ACHN (cell line): ENCODE measurements at places on chromosomes 1 and 21.
A peak's percentile ranks its signal among the peaks of the same experiment; 100 is the strongest.

DNA sequence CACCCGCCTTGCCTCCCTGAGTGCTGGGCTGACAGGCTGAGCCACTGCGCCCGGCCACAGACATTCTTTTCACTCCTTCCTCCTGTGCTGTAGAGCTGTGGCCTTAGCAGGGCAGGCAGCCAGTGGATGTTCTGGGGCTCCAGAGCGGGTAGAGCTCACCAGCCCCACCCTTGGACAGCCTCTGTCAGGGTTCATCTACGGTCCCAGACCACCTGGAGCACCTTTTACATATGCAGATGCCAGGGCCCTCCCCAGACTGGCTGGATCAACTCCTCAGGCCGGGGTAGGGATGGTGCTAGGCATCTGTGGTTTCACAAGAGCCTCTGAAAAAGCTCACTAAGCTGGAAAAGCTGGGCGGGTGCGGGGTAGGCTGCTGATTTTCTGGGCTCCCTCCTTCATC is 4.6 kb downstream of the ATP13A2 start:
- DNase-seq, result no peak

- DNase-seq, result no peak
Observed at GRCh38 chr1:176557543-176558258, 94.7 kb downstream of the PAPPA2 start.

DNA sequence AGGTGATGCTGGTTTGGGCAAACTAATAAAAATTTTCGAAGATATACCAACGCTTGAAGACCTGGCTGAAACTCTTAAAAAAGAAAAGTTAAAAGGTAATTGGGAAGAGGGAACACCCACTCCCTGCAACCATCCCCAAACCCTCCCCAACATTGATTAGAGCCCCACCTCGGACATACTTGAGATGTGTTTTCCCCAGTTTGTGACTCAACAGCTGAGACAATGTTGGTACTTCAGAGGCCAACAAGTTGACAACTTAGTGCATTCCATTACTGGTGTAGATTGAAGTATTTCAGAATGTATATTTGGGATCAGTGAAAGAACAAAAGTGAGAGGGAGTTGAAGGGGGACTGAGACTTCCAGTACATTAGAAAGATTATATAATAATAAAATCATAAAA is 5.1 kb downstream of the IFI16 start:
- no peak for DNase-seq

DNA sequence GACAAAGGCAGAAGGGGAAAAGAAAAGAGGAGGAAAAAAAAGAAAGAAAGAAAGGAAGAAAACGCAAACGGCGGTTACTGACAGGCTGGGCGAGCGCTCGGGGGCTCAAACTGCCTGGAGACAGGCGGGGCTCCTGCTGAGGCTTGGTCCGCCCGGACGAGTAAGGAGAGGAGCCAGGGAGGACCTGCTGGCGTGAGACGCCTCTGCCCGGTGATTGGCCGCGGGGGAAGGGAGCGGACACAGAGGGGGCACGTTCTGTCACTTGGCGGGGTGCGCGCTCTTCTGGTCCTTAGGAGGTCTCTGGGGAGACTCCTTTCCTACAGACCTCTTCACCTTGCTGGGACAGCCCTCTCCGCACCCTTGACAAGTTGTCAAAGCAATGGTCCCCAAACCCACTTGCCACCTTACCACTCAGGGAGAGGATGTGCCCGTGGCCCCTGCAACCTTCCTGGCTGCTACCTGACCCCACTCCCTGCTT is 791 bp upstream of the PIK3R3 start:
- no peak for DNase-seq

- DNase-seq, result no peak
Observed at GRCh38 chr1:62333441-62333840, 14.2 kb upstream of the KANK4 start.

DNA sequence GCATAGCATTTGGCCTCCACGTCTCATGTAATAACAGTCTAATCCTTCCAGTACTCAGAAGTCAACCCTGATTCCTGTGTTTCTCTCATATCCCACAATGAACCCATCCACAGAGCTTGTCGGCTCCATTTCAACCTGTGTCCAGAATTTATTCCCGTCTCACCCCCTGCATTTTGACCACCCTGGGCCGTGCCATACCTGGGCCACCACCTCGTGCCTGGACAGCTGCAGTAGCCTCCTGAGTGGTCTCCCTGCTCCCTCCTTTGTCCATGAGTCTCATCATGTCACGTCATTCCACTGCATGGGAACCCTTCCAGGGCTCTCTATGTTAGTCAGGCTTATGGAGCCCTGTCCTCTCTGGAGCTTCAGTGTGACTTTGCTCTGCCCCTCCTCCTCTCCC is 670.6 kb downstream of the PTPRU start:
- no peak for DNase-seq

DNA sequence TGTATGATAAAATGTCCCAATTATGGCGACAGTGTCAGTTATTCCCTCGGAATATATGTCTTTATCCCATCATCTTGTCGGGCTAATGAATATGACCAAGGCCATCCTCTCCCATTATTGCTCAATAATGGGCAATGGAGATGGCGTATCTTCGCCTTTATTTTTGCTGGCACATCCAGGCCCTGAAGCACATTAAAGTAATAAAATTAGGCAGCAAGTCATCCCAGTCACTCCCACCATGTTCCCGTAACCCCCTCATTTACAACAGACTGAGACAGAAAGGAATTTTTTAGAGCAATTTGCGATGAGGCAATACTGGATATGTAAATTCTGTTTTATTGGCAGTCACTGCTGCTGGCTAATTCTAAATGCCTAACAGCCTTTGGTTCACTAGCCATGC is 35.3 kb downstream of the CLIC6 start:
- no peak for DNase-seq

DNA sequence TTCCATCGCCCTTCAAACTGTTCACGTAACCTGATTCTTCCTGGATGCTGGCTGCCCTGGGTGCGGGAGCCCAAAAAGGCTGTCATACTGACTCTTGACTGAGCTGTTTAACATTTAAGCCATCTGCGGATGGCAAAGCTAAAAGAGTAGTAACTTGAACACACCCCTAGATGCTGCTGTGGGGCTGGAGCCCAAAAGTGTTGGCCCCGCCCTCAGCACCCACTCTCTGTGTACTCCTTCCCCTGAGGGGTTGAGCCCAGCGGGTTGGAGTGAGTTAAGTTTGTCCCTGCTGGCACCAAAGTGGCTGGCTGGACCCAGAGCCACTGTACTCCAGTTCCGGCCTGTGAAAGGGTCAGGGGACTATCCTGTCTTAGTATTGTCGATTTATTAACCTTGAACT is 640.6 kb downstream of the PTPRU start:
- DNase-seq, result no peak

- DNase-seq, result peak; percentile 36
Observed at GRCh38 chr21:17270229-17270628, 242.6 kb upstream of the CXADR start.

DNA sequence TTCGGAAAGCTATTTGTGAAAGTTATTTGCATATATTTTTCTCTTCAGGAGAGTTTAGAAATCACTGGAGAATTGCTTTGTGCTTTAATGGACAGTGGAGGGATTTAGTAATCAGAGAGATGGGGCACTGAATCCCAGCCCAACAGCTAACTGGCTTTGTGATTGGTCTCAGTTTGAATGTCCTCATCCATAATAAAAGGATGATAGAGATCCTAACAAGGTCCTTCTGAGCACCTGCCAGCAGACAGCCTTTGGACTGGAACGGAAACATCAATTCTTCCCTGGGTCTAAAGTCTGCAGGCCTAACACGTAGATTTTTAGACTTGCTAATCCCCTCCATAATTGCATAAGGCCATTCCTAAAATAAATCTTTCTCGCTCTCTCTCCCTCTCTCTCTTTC is 112.0 kb upstream of the ADAMTS5 start:
- DNase-seq, result no peak

- peak; percentile 67 for DNase-seq
Observed at GRCh38 chr21:42117229-42117966, 46.3 kb downstream of the UMODL1 start.

- DNase-seq, result no peak
Observed at GRCh38 chr1:174314433-174314832, 133.3 kb upstream of the GPR52 start.

DNA sequence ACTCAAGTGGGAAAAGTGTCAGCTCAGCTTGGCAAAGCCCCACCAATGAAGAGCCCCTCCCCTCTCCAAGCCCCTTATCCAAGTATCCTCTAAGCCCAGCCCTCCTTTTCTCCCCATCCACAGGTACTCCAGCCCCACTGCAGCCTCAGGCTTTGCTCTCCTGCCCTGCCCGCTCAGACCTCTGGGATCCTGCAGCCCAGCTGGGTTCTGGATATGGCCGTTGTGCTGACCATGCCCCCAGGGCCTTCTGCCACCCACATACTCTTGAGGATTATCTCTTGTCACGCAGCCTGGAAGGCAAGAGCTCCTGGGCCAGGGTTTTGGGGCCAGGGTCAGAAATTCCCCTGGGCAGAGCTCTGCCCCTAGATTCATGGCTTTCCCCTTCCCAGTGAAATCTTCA is 4.7 kb downstream of the SHISA4 start:
- no peak for DNase-seq
